ENCODE measurements at places on chromosomes 3 and 15.

GRCh38 chr3:36709281-36709680 is 55.1 kb downstream of the DCLK3 start:
- DNase-seq, result no peak

- DNase-seq, result no peak
Measured at GRCh38 chr3:170976190-170976519, 50.4 kb downstream of the SLC2A2 start.

- no peak for DNase-seq
Measured at GRCh38 chr3:154862265-154862664, 217.9 kb upstream of the MME start.

DNA sequence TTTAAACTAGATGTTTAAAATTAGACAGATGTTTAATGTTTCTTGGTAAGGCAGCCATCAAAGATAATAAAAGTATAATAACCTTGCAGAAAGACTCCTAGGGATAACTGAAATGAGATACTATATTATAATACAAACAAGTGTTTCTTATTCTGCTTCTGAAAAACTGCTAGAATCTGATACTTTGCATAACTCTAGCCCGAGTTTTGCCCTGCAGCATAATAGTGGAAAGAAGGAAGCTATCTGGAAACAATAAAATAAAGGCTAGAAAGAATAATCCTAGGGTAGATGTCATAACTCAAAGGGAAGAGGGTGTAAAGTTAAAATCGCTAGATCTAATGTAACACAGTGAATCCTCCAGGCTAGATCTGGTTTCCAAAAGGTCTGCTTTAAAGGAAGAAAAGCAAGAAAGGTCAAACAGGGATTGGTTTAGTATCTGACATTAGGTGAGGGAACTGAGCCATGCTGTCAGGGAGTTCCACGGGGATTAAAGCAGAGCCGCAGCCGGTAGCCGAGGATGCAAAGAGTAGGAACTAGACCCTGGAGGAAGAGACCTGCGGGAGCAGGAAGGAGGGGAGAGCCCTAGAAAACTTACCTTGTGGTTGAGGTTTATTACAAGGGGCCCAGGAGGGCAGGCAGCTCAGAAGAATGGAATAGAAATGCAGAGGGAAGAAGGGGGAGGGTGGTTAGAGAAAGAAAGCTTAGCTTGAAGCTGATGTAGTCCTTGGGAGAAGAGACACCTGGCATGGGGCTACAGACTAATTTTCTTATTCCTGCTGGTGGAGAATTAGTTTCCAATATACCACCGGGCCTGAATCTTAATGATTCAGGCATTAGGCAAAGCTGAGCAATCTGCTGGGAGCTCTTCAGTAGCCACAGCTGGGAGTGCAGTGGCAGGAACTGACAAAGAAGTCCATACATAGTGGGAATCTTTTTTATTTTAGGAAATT is 46.1 kb upstream of the TUSC7 start:
- DNase-seq, result no peak

GRCh38 chr3:37492468-37492867 is 318.1 kb upstream of the LRRFIP2 start:
- DNase-seq, result no peak

All from stimulated activated CD4-positive, alpha-beta T cell treated with anti-CD3 and anti-CD28 coated beads, Interleukin-1b, Interleukin-23, amount 100 ng/mL, for 1 hour (primary cell).